ENCODE measurements at places on chromosomes 11 and 22.
A peak's percentile ranks its signal among the peaks of the same experiment; 100 is the strongest.

- peak; percentile 63 for DNase-seq
These were observed 39.6 kb downstream of the BCR start for GRCh38 chr22:23219822-23220484.

DNA sequence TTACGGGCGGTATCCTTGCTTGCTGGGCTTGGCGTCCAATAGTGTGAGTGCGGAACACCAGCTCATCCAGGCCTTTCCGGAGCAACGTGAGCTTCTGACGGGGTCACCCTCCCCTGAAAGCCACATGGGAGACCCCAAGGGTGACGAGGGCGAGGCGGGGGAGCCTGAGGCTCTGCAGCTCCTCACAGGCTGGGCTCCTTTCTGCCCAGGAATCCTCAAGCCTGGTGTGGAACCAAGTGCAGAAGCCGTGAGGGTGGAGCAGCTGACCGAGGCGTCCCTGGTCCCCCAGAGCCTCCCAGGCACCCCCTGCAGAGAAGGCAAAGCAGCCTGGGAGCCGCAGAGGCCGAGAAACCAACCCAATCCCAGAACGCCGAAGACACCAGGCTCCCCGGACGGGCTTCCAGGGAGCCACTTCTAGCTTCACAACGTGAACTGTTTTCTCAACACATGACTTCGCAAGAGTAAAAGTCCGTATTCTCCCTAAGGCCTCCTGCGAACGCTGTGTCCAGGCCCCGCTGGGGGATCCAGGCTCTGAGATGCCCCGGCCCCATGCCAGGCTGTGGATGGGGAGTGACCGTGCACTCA is 530.3 kb downstream of the BRD1 start:
- DNase-seq: peak; percentile 16

DNA sequence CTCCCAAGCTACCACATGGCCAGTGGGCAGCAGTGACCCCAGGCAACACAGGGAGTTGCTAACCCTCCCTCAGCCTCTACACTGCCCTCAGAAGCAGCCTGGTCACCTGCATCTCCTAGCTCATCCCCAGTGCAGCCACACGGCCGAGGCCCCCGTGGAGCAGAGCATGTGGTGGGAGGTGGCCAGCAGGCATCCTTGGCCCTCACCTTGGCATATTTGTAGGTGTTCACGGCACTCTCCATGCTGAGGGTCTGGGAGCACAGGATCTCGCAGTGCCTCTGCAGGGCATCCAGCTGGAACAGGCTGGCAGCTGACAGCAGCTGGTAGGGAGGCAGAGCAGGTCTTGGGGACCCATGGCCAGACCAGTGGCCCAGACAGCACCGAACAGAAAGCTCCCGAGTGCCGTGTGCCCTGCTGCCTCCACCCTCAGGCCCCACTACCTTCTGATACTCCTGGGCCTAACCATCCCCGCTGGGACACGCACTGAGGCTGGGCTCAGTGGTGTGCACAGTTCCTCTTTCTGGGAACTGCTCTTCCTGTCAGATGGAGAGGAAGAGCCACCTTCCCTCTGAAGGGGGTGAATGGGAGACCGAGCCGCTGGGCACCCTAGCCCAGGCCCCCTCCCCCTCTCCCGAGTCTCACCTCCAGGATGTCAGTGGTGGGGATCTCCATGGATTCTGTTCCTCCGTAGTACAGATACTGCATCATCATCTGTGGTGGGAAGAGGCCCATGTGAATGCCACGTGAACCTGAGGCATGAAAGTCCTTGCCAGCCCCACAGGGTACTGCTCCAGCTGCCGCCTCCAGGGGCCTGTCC is 48.8 kb downstream of the NAT10 start:
- DNase-seq: no peak

- DNase-seq: no peak
These were observed at the start of gene MMP1 for GRCh38 chr11:102798012-102798746. TSS of gene MMP1 (minus strand) at chr11:102798160. CDS start at chr11:102798092, 68 bp downstream.

DNA sequence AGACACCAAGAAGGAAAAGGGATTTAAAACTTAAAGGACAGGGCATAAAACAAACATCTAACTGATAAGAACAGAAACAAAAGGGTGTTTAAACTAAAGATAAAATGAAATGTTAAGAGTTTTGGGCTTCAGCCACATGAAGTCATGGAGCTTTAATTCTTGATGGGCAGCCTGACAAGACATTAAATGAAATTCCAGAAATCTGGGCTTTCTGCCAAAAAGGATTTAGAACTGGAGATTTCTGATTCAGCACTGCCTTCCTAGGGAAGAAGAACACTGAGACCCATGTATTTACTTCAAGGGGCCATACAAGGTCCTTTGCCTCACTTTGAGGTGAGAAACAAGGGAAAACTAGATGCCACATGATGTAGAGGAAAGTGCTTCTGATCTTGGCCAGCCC is 355.9 kb upstream of the RAG2 start:
- no peak for DNase-seq

All from activated CD8-positive, alpha-beta T cell treated with anti-CD3 and anti-CD28 coated beads, Interleukin-2, amount 10 ng/mL, durations not matched to agents 7 days and 5 days (primary cell).